Left lung (tissue), 14 donors: ENCODE measurements at places on chromosomes 11 and 22. TPM values are rescaled to one million over a fixed set of nuclear protein-coding genes. Genes with fewer than 3 reads are reported as not detected.

BAIAP2L2 gene
- polyA plus RNA-seq = 1.1 TPM

SNX32 gene
- polyA plus RNA-seq = 2.5 TPM

OR4C11 gene
- polyA plus RNA-seq = not detected

KRTAP5-9 gene
- 0.34 TPM for polyA plus RNA-seq

GRAP2 gene
- 2.3 TPM for polyA plus RNA-seq

IRF7 gene
- 14.0 TPM for polyA plus RNA-seq

TPBGL gene
- polyA plus RNA-seq = 0.18 TPM

PHETA2 gene
- 11.2 TPM for polyA plus RNA-seq

PLAAT5 gene
- 0.49 TPM for polyA plus RNA-seq

MCHR1 gene
- 0.12 TPM for polyA plus RNA-seq

POTEH gene
- polyA plus RNA-seq = not detected

RTN4R gene
- polyA plus RNA-seq = 9.5 TPM
